ENCODE measurements at places on chromosomes 16 and 17.
A peak's percentile ranks its signal among the peaks of the same experiment; 100 is the strongest.

DNA sequence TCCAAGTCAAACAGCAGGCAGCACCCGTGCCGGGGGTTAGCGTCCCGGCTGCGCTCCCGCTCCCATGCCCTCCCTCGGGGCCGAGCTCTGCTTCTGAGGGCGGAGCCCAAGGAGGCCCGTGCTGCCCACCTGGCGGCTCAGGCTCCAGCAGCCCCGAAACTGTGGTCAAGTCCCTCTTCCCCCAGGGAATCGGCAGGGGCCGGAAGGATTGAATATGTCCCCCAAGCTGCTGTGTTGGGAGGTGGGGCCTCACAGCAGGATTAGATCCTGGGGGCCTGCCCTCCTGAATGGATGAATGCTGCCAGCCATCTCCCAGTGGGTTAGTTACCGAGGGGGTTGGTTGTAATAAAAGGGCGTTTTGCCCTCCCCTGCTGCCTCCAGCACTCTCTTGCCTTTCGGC lies 33.9 kb downstream of the MAP2K3 start:
- no peak for DNase-seq

DNA sequence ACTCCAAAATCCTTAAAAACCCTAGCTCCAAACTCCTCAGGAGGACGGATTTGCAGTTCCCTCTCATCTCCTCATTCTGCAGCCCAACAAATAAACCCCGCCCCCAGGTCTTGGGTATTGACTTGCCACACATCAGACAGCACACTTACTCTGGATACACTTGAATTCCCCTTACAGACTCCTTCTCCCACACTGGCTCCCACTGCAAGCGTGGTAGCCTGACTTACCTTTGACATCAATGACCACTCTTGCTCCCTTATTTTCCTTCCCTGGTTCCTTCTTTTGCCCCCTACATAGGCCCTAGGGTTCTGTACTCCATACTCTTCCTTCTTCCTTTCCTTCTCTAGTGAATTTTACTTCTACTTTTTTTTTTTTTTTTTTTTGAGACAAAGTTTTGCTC lies 7.5 kb downstream of the RFFL start:
- DNase-seq = no peak

- no peak for DNase-seq
Observed at GRCh38 chr17:82655038-82655479, 6.8 kb upstream of the WDR45B start.

GRCh38 chr17:76094046-76094445 lies 9.5 kb downstream of the EXOC7 start:
- no peak for DNase-seq

DNA sequence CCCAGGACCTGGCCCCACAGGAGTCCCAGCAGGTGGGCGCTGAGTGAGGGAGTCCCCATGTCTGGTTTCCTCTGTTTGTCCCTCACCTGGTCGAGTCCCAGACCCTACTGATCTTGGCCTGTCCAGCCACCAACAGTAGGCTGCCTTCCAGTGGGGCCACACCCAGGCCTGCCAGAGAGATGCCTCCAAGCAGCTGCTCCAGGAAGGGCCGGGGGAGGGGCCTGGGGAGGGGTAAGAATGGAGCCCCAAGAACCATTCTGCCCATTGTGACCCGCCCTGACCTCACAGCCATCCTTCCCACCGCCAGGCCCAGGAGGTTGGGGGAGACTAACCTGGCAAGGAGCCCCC lies 736 bp downstream of the SPATA20 start:
- no peak for DNase-seq

DNA sequence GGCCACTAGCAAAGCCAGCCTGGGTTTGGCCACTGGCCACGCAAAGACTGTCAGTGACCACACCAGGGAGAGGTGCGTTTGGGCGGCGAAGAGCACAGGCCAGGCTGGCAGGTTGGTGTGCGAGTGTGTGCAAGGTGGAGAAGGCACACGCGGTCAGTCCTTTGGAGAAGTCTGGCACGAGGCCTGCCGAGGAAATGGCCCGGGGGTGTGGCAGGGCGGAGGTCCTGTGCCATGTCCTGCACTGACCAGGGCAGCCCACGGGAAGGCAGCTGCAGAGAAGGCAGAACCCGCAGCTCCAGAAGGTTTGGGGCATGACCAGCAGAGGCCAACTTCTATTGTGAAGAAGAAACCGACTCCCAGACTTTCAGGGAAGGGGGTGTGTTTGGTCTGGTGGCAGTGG lies 90.8 kb downstream of the ADCY9 start:
- no peak for DNase-seq

DNA sequence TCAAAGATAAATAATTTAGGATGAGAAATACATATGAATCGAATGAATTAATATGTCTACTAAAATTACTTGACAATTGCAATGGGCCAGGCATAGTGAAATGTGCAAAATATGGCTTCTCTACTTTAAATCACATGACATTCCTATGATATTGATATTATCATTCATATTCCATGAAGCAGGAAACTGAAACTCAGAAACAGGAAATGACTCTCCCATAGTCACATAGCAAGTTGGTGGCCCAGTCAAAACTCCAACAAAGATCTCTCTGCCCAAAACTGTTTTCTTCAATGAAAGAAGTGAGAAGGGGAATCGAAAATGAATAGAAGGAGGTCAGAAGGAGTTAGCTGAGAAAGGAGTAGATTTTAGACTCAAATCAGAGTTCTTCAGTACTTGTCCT lies 272.2 kb downstream of the CDH8 start:
- DNase-seq = no peak

GRCh38 chr16:81601601-81602255 lies 157.1 kb downstream of the CMIP start:
- no peak for DNase-seq

GRCh38 chr17:37787055-37787757 lies 42.3 kb upstream of the HNF1B start:
- no peak for DNase-seq

DNA sequence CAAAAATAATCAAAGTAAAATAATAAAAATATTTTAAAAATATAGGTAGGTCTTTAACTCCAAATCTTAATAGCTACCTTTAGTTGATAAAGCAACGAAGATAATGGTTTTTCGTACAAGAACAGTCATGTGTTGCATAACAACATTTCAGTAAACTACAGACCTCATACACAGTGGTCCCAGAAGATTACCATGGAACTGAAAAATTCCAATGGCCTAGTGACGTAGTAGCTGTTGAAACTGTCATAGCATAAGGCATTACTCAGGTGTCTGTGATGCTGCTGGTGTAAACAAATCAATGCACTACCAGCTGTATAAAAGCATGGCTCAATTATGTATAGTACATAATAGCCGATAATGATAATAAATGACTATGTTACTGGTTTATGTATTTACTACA lies 43.9 kb downstream of the CREBBP start:
- no peak for DNase-seq

GRCh38 chr16:88384222-88385111 lies 1.7 kb downstream of the ZNF469 start:
- DNase-seq = no peak

- no peak for DNase-seq
Observed at GRCh38 chr17:51629232-51629631, 368.9 kb downstream of the UTP18 start.

DNA sequence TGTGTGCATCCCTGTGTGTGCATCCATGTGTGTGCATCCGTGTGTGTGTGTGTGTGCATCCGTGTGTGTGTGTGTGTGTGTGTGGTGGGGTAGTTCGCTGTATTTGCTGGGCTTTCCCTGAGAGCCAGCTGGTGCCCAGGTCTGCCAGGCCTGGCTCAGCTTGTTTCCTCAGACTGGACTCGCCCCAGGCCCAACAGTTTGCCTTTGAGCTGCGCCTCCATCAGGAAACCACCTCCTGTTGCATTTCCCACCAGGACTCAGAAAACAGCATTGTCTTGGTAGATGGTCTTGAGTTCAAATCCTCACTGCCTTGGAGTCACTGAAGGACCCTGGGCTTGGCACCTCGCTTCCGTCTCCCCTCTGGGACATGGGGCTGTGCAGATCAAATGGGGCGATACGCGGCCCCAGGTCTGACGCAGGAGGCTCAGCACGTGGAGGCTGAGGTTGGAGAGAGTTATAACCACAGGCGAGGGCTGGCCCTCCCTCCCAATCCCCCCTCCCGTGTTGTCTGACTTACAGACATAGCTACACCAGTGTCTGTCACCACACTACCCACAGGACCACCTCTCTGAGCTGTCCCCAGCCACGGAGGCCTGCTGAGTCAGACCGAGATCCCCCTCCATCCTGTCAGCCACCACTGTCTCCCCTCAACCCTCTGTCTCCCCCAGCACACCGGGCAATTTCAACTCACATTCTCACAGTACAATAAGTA lies 4.7 kb downstream of the ITGAE start:
- DNase-seq = peak; percentile 86

DNA sequence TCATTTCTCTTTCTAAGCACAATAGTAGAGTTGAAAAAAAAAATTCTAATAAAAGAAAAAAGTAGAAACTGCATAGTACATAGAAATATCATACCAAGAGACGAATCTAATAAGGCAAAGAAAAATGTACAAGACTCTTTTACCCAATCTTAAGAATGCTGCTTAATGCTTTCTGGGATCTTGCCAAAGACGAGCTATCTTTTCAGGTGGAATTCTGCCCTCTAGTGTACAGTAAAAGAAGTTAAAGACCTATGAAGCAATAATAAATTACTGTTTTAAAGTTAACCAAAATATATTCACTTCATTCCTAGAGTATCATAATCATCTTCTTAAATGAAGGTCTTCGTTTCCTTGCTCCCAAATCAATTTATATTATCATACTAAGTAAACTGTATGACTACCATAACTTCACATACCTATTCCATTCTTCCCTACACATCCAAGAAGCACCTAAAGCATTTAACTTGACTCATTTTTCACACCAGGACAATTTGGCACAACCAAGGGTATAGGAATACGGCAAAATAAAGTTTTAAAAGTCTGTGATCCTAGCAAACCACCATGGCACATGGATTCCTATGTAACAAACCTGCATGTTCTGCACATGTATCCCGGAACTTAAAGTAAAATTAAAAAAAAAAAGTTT lies 47.7 kb downstream of the CFDP1 start:
- no peak for DNase-seq

- DNase-seq = peak; percentile 8
Observed at GRCh38 chr16:58127033-58127556, 2.1 kb downstream of the CFAP20 start.

DNA sequence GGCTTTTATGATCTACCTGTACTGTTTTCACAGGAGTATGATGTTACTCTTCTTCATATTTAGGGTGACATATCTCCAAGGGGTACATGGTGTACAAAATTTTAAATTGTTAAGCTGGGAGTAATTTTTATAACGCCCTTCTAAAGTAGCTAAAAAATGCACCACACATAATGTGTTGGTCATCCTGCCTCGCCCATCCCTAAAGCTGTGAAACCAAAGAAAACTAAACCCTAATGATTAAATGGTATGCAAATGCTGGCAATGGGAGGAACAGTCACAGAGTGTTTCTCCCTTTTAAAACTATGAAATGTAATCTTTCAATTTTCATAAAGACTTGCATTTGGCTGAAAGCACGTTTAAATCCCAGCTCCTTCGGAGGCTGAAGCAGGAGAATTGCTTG lies 2.0 kb upstream of the KRT24 start:
- DNase-seq = no peak

DNA sequence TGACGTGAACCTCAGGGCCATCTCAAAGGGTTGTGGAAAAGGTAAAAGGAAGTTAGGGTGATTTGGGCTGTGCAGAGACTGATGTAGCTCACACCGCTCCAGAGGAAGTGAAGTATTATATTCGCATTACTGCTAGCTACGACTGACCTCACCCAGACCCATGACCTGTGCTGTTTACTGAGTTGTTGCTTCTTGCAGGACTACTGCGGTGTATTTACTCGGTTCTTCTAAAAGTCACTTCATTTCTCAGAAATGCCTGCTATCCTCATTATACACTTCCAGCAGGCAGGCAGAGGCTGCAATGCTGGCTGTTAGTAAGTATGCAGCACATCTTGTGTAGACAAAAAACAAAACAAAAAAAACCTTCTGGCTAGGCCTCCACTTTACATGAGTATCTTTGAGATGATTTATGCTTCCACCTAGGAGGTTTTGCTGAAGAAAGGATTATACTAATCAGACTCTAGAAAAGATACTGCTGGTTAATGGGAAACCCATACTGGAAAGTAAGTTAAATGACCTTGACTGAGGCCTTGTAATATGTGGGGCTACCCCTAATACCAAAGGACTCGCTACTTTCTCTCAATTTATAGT lies 76.0 kb downstream of the CREBBP start:
- DNase-seq = no peak

GRCh38 chr16:53078765-53079485 lies 24.1 kb downstream of the CHD9 start:
- no peak for DNase-seq

DNA sequence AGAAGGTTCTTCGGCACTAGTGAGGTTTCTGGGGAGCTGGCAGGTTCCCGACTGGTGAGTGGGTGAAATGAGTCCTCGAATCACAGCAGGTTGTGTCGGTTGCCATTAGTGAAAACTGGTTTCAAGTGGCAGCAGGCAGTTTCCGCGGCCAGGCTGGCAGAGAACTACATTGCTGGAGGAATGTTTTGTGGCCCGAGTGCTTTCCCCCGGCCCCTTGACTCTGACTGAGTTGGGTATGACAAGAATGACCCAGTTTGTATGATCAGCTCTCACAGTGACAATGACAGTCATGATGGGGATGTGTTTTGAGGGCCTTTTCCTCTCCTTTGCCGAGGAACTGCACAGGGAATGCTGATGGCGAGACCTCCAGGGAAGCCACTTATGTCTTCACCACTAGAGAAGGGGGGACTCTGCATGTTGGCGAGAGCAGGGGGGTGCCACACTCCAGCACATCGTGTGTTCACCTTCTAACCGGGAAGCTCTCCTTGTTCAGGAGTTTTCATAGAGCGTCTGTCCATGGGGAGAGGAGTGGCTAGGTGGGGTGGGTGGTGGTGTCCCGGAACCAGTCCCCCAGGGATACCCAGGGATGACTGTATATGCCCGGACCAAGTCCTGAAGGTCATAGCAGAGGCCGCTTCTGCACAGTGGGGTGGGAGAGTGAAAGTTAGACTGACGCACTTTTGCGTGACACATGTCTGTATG lies 206.0 kb upstream of the CHMP6 start:
- DNase-seq = no peak

GRCh38 chr16:24721830-24722238 lies 7.6 kb upstream of the TNRC6A start:
- DNase-seq = no peak

GRCh38 chr17:70256751-70257150 lies 87.4 kb downstream of the KCNJ2 start:
- no peak for DNase-seq

DNA sequence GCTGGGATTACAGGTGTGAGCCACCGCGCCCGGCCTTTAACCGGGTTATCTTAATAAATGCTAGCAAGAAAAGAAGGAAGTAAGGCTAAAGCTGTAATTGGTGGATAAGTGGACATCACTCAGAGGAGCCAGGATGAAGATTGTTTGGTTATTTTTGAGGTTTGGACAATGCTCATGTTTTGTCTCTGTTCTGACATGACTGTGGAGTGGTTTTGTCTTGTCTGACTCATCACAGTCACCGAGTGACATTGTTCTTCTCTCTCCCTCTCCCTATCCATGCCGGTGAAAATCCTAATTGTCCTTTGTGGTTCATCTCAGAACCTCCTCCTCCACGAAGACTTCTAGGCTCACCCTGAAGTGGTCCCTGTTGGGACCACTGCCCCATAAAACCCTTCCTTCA lies 23.5 kb upstream of the GRIN2A start:
- DNase-seq = no peak

- DNase-seq = peak; percentile 69
Observed at GRCh38 chr17:5031365-5032082, 3.7 kb downstream of the SLC52A1 start.
